ENCODE measurements at places on chromosomes 12 and 14. TPM values are rescaled to one million over a fixed set of nuclear protein-coding genes. Genes with fewer than 3 reads are reported as not detected.

DNA sequence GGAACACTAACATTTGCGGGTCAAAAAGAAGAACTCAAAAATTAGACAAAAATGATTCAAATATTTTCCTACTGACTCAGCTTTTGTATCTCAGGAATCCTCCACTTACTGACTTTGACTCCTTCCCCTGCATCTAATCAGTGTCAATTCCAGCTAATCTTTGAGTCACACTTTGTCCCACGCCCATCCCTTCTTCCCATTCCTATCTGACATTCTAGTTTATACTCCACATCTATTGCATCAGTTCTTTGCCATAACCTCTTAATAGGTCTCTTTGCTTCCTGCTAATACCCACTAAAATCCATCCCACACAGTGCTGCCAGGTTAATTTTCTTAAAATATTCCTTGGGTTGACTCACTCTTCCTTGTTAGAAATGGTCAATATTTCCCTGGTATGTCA is 19.1 kb downstream of the BBS10 start:
- no peak for DNase-seq

The KRT2 gene
- total RNA-seq: not detected

The TSPAN19 gene
- 0.92 TPM for total RNA-seq

DNA sequence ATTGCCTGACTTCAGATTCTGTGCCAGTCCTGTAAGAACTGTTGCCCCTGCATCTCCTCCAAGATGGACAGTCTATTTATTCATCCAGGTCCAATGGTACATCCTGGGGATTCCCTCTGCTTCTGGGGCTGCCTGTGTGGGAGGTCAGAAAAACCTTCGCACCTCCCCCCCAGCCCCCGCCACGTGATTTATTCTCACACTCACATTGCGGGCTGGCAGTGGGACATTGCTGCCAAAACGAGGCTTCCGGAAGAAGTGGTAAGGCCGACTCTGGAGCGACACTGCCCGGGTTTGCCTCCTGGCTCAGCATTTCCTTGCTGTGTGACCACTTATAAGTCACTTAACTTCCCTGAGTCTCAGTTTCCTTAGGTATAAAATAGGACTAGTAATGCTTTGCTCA is 5.9 kb upstream of the RTL1 start:
- DNase-seq: no peak

The CLEC2B gene
- total RNA-seq: not detected

The CCDC196 gene
- not detected for total RNA-seq

GRCh38 chr14:49984424-49984823 is 91.5 kb downstream of the ARF6 start:
- no peak for DNase-seq

- DNase-seq: no peak
Measured at GRCh38 chr14:31257244-31257553, 49.6 kb upstream of the HECTD1 start.

- DNase-seq: no peak
Measured at GRCh38 chr12:117139025-117139717, 40.0 kb upstream of the TESC start.

The PTPN6 gene
- 31.3 TPM for total RNA-seq

- DNase-seq: no peak
Measured at GRCh38 chr14:23621204-23621931, 14.8 kb upstream of the DHRS2 start.

DNA sequence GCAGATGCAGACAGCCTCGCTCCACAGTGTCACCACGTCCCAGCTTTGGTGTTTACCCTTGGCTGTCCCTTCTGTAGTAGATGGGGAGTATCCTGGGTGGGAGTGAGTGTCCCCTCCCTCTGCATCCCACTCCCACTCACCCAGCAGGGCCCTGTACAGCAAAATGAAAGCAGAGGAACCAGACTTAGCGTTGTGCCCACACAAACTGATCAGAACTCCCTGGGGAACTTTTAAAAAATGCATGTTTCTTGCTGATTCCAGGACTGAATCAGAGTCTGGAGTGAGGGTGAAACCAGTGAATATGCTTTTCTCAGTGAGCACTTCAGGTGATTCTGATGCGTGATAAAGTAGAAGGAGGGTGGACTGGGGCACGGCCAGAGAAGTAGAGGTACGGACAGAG is 2.9 kb downstream of the ACVRL1 start:
- DNase-seq: no peak

DNA sequence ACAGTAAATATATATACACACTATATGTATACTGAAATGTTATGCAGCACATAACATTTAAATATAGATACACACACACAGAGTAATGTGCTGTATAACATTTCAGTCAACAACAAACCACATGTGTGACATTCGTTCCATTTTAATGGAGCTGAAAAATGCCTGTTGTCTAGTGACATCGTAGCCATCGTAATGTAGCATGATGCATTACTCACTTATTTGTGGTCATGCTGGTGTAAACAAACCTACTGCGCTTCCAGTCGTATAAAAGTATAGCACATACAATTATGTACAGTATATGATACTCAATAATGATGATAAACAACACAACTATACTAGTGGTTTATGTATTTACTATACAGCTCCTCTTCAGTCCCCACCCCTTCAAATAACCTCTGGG is 119.0 kb upstream of the SLC38A4 start:
- no peak for DNase-seq
